ENCODE measurements at places on chromosomes 2 and 18.

GRCh38 chr18:45106331-45106774 is 425.7 kb downstream of the SETBP1 start:
- DNase-seq = no peak

- no peak for DNase-seq
These were observed 8.8 kb downstream of the SNTG2 start for GRCh38 chr2:959457-959856.

DNA sequence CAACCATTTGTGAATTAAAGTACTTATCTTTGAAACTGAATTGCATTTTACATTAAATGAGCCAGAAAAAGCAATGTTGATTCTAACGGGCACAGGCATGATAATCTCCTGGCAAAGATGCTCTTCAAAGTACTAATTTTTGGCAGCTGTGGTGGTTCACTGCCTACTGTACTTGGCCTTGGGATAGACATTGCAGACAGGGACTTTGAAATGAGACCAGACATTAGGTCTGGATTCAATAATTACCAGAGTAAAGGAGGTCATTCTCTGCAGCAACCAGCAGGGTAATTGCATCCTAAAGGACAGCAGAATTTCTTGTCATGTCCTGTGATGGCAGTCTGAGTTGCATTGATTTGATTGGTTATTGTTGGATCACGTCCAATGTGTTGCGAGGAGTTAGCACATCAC is 986.5 kb downstream of the TDRD15 start:
- no peak for DNase-seq

- DNase-seq = no peak
These were observed 113.9 kb downstream of the HDAC4 start for GRCh38 chr2:239286901-239287300.

DNA sequence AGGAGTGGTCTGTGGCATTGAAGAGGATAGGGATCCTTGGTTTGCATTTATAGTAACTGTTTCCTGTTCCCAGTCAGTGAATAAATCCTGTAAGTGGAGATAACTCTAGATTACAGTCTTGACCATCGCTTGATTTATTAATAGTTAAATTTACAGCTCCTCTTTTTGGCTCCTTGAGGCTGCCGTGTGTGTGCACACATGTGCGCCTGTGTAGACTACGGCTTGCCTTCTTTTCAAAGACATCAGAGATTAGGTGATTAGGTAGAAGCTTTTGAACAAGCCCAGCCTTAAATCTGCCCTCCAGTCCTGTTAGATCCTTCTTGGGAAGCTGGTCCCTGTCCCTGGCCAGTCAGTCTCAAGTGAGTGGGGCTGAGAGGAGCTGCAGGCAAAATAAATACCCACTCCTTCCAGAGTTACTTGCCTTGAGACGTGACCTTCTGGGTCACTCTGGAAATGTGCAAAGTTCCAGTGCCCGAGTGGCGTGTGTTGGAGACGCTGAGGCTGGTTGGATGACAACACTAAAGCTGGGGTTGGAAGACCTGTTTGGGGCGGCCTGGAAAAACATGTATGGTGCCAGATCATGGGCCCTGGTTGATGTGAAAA is 32.0 kb downstream of the TCF7L1 start:
- no peak for DNase-seq

GRCh38 chr2:227188292-227188691 is 23.9 kb downstream of the COL4A3 start:
- DNase-seq = no peak

GRCh38 chr2:457792-458424 is 170.0 kb upstream of the ALKAL2 start:
- DNase-seq = no peak

DNA sequence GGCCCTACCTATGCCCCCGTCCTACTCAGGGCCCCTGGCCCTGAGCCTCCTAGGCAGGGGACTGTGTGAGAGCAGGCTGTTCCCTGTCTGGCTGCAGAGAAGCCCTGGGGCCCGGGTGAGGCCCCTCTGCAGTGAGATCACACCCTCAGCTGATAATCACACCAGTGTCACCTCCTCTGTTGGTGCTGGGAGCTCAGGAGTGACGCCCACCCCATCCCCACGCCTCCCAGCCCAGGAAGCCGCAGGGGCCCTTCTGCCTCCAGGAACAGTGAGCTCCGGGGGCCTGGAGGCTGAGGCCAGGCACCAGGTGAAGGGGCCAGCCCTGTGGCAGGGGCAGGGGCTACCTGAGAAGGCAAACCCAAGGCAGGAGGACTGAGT is 20.0 kb downstream of the KCNIP3 start:
- no peak for DNase-seq

GRCh38 chr2:118056165-118056534 is 32.1 kb upstream of the INSIG2 start:
- DNase-seq = no peak

- no peak for DNase-seq
These were observed at the start of gene KYNU for GRCh38 chr2:142877216-142877838. Gene KYNU, plus strand, starts transcription at chr2:142877664. Its CDS starts 7,704 bp downstream, at chr2:142885368.

DNA sequence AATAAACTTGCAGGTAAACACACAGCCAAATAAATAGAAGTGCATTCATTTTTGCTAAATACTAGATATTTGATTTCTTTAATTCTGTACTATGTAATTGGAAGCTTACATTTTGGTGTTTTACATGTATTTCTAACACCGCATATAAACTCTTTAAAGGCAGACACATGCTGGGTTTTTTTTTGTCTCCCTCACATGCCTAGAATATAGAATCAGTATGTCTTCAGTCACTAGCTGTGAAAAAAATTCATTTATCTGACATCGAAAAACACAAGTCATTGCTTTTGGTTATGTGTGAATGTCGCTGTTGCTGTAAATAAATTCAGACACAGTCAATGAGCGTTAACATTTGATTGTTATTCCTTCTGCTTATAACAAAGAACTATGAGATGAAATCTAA is 1101.0 kb downstream of the DPP10 start:
- no peak for DNase-seq

DNA sequence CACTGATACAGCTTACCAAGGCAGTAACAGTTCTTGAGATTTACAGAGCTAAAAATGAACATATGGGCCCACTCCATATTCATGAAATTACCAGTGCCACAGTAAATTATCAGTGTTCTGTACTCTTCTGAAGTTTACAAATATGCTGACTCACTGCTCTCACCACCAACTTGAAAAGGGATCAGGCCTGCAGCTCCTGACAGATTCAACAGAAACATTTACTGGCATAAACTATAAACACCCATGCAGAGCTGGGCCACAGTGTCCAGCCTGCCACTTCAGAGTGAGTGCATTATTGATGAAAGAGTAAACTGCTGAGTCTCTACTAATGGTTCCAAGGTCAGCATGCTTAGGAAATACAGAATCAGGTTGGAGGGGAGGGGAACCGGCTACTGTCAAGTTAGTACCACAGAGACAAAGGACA is 83.1 kb downstream of the FARSB start:
- no peak for DNase-seq

DNA sequence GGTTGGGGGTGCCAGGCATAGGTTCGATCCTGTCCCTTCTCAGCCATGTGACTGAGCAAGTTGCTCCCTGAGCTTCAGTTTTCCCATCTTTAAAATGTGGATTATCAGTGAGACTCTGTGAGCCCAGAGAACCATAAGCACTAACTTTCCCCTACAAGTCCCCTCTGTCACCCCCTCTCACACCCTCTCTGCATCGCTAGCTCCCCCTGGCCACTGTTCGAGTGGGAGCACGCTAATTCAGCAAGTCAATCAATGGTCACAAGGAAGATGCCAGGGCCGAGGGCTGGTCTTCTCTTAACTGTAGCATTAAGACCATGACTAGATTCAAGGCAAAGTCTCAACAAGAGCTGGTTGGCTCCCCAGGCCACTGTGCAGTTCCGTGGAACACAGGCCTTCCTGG is 66.2 kb downstream of the BCL2L11 start:
- DNase-seq = no peak

- DNase-seq = no peak
These were observed 260.4 kb downstream of the SLC4A3 start for GRCh38 chr2:219887870-219888269.

Data from activated CD4-positive, alpha-beta T cell treated with anti-CD3 and anti-CD28 coated beads for 48 hours (primary cell).